AG20443 (cell line): ENCODE measurements at places on chromosomes 1 and 21.

DNA sequence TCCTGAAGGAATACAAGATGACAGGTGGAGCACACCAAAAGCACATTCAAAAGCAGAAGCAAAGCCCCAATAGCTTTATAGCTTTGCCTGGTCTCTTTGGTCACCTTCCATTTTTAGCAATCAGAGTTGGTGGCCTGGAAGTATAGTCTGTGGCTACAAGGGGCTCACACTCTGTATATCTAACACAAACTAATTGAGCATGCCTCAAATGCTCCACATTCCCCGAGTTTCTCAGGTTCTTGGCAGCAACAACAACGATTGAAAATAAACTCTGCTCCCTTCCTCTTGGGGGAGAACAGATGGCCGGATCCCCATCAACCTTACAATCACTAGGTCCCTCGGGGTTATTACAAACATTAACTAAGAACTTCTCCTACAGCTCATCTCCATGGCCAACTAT is 24.9 kb upstream of the TADA1 start:
- no peak for DNase-seq

GRCh38 chr1:65230731-65231481 is 78.4 kb upstream of the DNAJC6 start:
- no peak for DNase-seq

GRCh38 chr21:17780539-17780938 is 38.6 kb downstream of the C21orf91 start:
- DNase-seq: no peak

DNA sequence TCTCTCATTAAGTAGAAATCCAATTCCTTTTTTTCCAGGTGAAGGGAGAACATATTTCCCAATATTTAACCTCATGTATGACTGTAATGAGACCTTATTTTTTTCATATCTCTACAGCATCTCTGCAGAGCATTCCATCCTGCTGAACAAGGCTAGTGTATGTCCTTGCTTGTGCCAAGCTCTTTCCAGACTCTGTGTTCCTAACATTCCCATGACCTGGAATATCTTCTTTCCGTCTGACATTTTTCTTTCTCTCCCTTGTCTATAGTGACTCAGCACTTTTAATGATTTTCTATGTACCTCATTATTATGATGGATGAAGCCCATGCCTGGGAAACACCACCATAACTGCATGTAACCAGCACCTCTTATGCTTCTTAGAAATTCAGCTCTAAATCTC is 278.3 kb upstream of the NRIP1 start:
- DNase-seq: no peak
